ENCODE measurements at places on chromosomes 16 and 17.

GRCh38 chr17:44788139-44788538 lies 29.4 kb downstream of the ADAM11 start:
- H3K27me3 ChIP-seq: no peaks in the 10 kb centered on the region
- H3K27ac ChIP-seq: no peak overlapping the region
- no peaks in the 10 kb centered on the region for H3K4me1 ChIP-seq

- no peak overlapping the region for H3K27ac ChIP-seq
- no peak for DNase-seq
- no peaks in the 10 kb centered on the region for H3K4me1 ChIP-seq
Measured at GRCh38 chr17:63452962-63453551, 7.0 kb upstream of the CYB561 start.

DNA sequence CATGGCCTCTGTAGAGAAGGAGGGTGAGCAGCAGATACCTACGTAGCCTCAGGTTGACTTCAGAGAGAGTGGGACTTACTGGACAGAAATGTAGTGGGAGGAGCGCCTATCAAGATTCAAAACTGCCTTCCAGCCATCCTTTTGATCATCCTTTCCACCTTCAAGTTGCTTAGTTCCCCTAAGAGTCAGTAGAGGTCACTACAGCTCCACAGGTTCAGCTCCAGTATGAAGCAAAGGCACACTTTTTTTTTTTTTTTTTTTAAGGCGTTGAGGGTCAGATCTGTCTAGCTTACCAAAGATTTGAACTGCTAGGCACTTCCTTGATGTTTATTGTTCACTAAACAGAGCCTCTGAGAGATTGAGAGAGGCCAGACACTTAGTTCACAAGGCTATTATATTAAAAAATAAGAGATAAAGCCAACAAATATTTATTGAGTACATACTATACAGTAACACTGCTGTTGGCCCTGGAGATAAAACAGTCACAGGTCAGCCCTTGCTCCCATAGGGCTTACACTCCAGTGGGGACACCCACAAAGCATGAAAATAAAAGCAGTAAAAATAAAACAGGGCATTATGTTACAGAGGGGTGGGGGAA lies 3.1 kb downstream of the RNF227 start:
- no peaks in the 10 kb centered on the region for H3K4me1 ChIP-seq
- H3K36me3 ChIP-seq: peaks cover 6% of the 10 kb centered on the region

DNA sequence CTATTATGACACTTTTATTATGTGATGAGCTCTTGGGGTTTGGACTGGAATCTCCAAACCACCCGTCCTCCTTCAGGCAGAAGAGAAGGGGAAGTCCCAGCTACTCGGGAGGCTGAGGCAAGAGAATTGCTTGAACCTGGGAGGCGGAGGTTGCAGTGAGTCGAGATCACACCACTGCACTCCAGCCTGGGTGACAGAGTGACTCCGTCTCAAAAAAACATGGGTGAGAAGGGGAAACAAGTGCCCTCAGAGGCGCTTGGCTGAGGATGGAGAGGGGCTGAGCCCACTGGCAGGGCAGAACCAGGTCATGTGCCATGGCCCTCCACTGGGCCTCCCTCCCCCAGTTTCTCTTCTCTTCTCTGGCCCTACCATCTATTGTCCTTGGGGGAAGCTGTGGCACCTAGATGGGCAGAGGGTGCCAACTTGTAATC lies 120.9 kb upstream of the SMURF2 start:
- no peaks in the 10 kb centered on the region for H3K36me3 ChIP-seq
- H3K27me3 ChIP-seq: peaks cover 13% of the 10 kb centered on the region
- DNase-seq: no peak

All from mesendoderm (in vitro differentiated cells).